ENCODE measurements at places on chromosomes 6 and 20. TPM values are rescaled to one million over a fixed set of nuclear protein-coding genes. Genes with fewer than 3 reads are reported as not detected.

- no peaks in the 10 kb centered on the region for H3K36me3 ChIP-seq
- no peaks in the 10 kb centered on the region for H3K4me1 ChIP-seq
- H3K27me3 ChIP-seq: no peaks in the 10 kb centered on the region
- DNase-seq: no peak
- no peak overlapping the region for H3K4me3 ChIP-seq
- no peak overlapping the region for H3K27ac ChIP-seq
Measured at GRCh38 chr6:110095935-110096334, 83.5 kb downstream of the WASF1 start.

BMP7 gene
- 1.7 TPM for total RNA-seq

- H3K36me3 ChIP-seq: no peaks in the 10 kb centered on the region
- no peaks in the 10 kb centered on the region for H3K27me3 ChIP-seq
- no peaks in the 10 kb centered on the region for H3K4me1 ChIP-seq
- no peak overlapping the region for H3K4me3 ChIP-seq
Measured at GRCh38 chr6:117327149-117328004, 62.0 kb downstream of the VGLL2 start.

DNA sequence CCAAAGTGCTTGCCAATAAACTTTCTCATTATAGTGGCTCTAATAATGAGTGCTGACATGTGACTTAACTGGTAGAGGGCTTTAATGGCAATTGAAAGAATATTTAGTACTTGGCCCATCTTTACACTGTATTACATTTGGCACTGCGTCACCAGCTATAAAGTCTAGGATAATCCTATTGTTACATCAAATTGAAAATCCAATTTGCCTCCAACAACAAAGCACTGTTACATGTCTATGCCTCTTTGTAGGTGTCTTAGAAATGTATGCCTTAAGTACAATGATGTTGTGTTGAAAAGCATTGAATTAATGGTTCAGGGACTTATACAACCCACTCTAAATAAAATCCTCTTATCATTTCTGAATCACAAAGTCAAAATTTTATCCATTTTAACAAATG lies 420.4 kb upstream of the JAG1 start:
- peaks cover 4% of the 10 kb centered on the region for H3K4me1 ChIP-seq
- H3K27ac ChIP-seq: no peak overlapping the region
- no peak for DNase-seq
- H3K27me3 ChIP-seq: no peaks in the 10 kb centered on the region
- H3K4me3 ChIP-seq: no peak overlapping the region
- H3K36me3 ChIP-seq: no peaks in the 10 kb centered on the region

GPR63 gene
- 2.0 TPM for total RNA-seq

DNA sequence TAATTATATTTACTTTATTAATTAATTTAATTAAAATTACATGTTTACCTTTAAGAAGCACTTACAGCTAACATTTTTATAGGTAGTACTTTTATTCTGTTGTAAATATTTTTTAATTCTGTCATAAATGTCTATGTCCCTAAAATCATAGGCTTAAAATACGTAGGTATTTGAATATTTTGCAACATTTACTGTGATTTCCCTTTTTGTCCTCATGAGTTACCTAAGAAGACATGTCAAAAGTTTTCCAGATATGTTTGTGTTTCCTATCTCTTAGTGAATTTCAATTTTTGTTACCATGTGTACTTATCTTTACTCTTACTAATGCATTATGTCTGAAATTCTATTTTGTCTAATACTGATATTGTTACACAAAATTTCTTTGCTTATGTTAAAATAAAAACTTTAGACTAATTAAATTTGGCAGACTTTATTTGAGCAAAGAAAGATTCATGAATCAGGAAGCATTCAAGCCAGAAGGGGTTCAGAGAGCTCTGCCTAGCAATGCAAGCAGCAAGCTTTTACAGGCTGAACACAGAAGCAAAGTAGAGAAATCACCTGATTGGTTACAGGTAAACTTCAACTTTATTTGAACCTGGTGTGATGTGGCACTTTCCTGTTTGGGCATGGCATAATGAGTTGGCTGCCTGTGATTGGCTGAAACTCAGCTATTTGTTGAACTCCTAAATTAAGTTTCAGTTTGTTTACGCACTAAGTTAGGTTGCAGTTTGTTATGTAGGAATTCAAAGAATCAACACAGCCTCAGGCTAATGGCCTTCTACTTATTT lies 123.2 kb upstream of the TMEM170B start:
- no peak overlapping the region for H3K4me3 ChIP-seq
- peaks cover 3% of the 10 kb centered on the region for H3K4me1 ChIP-seq
- DNase-seq: no peak
- no peak overlapping the region for H3K27ac ChIP-seq
- no peaks in the 10 kb centered on the region for H3K36me3 ChIP-seq
- H3K27me3 ChIP-seq: no peaks in the 10 kb centered on the region

- no peaks in the 10 kb centered on the region for H3K27me3 ChIP-seq
- peaks cover 7% of the 10 kb centered on the region for H3K36me3 ChIP-seq
- H3K27ac ChIP-seq: no peak overlapping the region
- no peak for DNase-seq
Measured at GRCh38 chr6:30184417-30185031, 21.2 kb downstream of the TRIM15 start.

DNA sequence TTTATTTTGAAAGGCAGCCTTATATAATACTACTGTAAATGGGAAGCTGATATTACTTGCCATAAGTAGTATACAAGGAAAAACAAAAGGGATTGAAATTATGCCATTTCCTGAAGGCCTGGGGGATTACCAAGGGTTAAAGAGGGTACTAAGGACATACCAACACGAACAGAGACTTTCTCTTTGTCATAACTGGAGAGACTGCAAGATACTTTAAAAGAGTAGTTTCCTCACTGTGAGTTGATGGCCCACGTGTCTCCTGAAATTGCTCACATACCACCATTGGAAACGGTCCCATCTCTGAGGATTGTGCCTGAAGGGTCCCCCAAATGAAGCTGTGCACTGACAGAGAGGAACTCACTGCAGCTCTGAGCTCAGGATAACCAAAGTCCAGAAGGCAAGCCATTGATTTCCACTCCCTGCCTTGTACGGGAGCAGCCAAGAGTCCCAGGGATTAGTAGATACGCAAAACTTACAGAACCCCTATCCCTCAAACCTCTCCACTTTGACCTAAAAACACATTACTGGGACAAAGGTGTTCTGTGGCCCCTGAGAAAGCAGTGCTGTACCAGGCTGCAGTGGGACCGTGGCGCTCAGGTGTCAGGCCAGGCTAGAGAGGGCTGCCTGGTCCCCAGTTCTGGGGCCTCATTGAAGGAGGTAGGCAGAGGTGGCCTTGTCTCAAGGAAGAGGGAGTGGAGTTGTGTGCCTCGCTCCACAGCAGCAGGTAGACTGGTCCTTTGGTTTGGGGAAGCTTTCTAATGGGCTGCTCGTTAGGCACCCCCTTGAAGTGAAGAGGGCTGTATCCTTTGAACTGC lies 15.2 kb downstream of the PSMG4 start:
- H3K4me1 ChIP-seq: no peaks in the 10 kb centered on the region
- no peaks in the 10 kb centered on the region for H3K27me3 ChIP-seq
- DNase-seq: no peak
- H3K4me3 ChIP-seq: no peak overlapping the region

DNA sequence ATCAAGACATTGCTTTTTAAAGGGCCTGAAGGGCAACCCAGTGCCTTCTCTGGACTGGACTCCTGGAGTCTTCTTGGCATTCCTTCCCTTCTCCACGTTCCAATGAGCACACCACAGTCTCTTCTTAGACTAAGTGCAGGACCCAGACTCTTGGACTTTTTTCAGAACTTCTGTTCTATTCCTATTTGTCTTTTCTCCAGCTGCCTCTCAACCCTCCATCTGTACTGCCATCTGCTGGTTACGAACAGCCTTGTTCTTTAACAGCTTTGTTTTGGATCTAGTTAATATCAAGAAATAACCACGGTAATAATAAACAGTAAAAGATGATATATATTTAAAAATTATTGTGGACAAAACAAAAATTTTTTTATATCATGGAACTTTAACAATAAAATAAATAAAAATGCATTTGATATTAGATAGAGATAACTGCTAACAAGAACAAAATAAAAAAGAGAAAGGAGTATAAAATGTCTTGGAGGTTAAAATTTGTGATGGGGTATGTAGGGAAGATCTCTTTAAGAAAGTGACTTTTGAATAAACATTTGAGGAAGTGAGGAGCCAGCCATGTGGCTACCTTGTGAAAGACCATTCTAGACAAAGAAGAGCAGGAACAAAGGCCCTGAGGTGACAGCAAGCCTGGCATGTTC lies 105.1 kb upstream of the HCRTR2 start:
- DNase-seq: peak; percentile 34
- H3K4me1 ChIP-seq: no peaks in the 10 kb centered on the region
- H3K36me3 ChIP-seq: no peaks in the 10 kb centered on the region
- no peaks in the 10 kb centered on the region for H3K27me3 ChIP-seq

MAS1 gene
- not detected for total RNA-seq

DNA sequence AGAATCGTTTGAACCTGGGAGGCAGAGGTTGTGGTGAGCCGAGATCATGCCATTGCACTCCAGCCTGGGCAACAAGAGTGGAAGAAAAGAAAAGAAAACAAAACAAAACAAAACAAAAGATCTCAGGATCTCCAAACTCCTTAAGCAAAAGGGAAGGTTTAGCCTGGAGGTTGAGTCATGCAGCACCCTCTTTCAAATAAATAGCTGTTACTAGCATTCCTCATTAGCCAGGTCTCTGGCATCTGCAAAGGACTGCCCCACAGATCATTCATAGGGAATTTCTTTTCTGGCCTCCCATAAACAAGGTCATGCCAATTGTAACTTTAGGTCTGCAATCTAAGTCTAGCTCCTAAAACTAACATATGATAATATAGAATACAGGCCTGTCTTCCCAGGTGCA lies 37.2 kb downstream of the EDN1 start:
- H3K36me3 ChIP-seq: no peaks in the 10 kb centered on the region
- H3K27me3 ChIP-seq: no peaks in the 10 kb centered on the region
- H3K4me1 ChIP-seq: peaks cover 2% of the 10 kb centered on the region
- no peak overlapping the region for H3K27ac ChIP-seq
- H3K4me3 ChIP-seq: no peak overlapping the region

GRCh38 chr6:4262526-4262925 lies 127.2 kb upstream of the ECI2 start:
- no peaks in the 10 kb centered on the region for H3K4me1 ChIP-seq
- H3K36me3 ChIP-seq: no peaks in the 10 kb centered on the region
- no peak overlapping the region for H3K4me3 ChIP-seq
- DNase-seq: no peak

- no peaks in the 10 kb centered on the region for H3K36me3 ChIP-seq
- peaks cover 14% of the 10 kb centered on the region for H3K27me3 ChIP-seq
- no peak overlapping the region for H3K27ac ChIP-seq
- H3K4me3 ChIP-seq: no peak overlapping the region
- DNase-seq: no peak
Measured at GRCh38 chr20:1415667-1416468, 23.0 kb upstream of the FKBP1A start.

GRCh38 chr6:133833949-133834359 lies 55.0 kb upstream of the TCF21 start:
- no peak overlapping the region for H3K4me3 ChIP-seq
- peak overlapping the region; percentile 56 for H3K27ac ChIP-seq
- peak; percentile 97 for DNase-seq
- H3K4me1 ChIP-seq: peaks cover 3% of the 10 kb centered on the region
- H3K27me3 ChIP-seq: no peaks in the 10 kb centered on the region
- no peaks in the 10 kb centered on the region for H3K36me3 ChIP-seq

DNA sequence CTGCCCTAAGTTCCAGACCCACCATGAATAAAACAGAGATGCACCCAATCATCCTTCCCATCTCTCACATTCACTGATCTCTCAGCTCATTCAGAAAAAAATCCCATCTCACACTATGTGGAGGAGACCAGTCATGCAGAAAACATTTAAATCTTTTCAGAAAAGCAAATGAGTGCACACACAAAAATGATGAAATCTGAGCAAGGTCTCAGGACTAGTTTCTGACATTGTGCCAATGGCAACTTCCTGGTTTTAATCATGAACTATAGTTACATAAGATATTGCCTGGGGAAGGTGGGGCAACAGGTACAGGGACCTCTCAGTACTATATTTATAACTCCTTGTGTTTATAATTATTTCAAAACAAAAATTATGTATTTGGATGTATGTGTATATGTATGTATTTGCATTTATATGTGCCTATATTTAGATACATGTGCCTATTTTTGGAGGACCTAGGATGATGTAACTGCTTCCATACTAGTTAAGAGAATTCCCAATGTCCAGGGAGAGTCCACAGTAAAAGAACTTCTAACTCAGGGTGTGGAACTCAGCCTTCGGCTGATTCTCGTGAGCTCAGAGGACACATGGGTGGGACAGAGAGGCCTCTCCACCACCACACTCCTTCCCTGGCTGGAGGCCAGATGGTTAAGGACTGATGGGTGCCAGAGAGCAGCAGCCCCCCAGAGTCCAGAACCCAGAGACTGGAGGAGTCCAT lies 71.7 kb upstream of the MAP3K4 start:
- DNase-seq: peak; percentile 29
- no peak overlapping the region for H3K4me3 ChIP-seq
- H3K36me3 ChIP-seq: no peaks in the 10 kb centered on the region
- no peaks in the 10 kb centered on the region for H3K4me1 ChIP-seq
- no peak overlapping the region for H3K27ac ChIP-seq

TRIM40 gene
- total RNA-seq: 0.20 TPM

- H3K4me1 ChIP-seq: no peaks in the 10 kb centered on the region
- H3K4me3 ChIP-seq: no peak overlapping the region
- no peak overlapping the region for H3K27ac ChIP-seq
- no peaks in the 10 kb centered on the region for H3K27me3 ChIP-seq
Measured at GRCh38 chr20:12467758-12468157, 541.0 kb upstream of the SPTLC3 start.

DNA sequence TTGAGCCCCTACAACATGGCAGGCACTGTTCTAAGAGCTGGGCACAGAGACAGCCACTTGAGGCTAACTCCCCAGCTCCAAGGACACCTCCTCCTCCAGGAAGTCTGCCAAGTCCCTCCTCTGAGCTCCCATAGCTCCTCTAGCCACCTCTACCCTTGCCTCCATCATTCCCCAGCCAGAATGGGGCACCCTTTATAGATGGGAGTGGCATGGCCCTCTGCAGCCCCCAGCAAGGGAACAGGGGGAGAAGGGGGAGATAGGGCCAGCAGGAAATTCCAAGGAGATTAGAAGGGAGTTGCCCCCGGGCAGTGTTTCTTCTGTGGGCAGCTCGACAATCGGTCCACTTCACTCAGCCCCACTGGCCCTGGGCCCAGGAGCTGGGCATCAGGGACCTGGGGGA lies 19.7 kb upstream of the TLDC2 start:
- H3K27me3 ChIP-seq: no peaks in the 10 kb centered on the region
- peak overlapping the region; percentile 1 for H3K27ac ChIP-seq
- no peak overlapping the region for H3K4me3 ChIP-seq
- H3K4me1 ChIP-seq: peaks cover 37% of the 10 kb centered on the region
- no peak for DNase-seq

FHL5 gene
- total RNA-seq: 10.5 TPM

- peak overlapping the region; percentile 31 for H3K27ac ChIP-seq
- no peaks in the 10 kb centered on the region for H3K36me3 ChIP-seq
- H3K4me1 ChIP-seq: no peaks in the 10 kb centered on the region
- no peak overlapping the region for H3K4me3 ChIP-seq
- H3K27me3 ChIP-seq: no peaks in the 10 kb centered on the region
Measured at GRCh38 chr6:126696921-126697693, 357.2 kb downstream of the CENPW start.

SGK2 gene
- total RNA-seq: 1.2 TPM

Data from lung (tissue), 17 donors.